ENCODE measurements at places on chromosomes 3 and 15.
A peak's percentile ranks its signal among the peaks of the same experiment; 100 is the strongest.

- no peak for DNase-seq
Observed at GRCh38 chr15:68994149-68994548, 20.3 kb upstream of the NOX5 start.

GRCh38 chr3:109897734-109898133 lies 560.4 kb upstream of the DPPA4 start:
- no peak for DNase-seq

- DNase-seq, result no peak
Observed at GRCh38 chr3:156761713-156762451, 64.3 kb upstream of the LEKR1 start.

- DNase-seq, result no peak
Observed at GRCh38 chr3:76131396-76132153, 346.2 kb upstream of the ZNF717 start.

DNA sequence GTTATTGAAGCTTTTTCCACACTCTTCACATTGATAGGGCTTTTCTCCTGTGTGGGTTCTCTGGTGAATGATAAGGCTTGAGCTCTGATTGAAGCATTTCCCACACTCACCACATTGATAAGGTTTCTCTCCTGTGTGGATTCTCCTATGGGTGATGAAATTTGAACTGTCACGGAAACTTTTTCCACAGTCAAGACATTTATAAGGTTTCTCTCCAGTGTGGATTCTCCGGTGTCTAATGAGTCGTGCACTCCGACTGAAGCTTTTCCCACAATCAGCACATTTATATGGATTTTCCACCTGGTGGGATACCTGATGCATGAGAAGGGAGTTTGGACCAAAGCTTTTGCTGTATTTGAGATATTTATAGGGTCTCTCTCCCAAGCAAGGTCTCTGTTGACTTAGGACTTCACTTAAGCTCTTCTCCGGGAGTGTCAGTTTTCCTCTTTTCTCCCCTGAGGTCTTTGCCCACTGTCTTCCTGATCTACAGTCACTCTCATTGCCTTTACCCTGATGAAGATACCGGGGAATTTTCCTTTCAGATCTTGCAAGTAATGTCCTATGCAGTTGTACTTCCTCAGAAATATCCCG lies 9.4 kb downstream of the ZSCAN29 start:
- DNase-seq, result no peak

GRCh38 chr3:193388361-193388760 lies 9.8 kb upstream of the ATP13A5 start:
- DNase-seq, result peak; percentile 77

DNA sequence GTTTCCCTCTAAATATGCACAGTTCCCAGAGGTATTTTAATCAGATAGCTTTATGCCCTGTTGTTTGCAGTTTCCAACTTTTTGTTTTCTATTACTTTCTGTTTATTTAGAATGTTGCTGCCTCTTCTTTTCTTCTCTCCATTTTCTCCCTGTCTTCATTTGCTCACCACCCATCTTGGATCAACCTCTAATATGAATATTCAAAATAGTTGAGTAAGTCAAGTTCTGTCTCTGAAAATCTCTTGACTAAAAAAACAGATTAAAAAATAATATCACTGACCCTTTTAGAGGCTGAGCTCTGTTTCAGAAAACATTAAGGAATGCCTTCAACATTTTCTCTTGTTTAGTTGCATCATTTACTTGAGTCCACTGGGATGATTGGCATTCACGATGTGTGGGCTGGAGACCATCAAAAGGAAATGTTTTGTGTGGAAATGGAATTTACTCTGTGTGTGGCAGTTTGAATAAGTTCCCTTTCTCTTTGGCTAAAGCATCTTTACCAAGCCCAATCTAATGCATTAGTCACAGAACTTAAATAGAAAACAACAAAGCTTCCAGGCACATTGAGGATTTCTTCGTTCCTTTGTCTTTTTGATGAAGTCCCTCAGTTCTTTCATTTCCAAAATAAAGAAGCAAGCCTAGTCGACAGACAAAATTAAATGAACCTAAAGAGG lies 633.9 kb upstream of the TGFBR2 start:
- DNase-seq, result no peak

GRCh38 chr3:49717959-49718857 lies 1.3 kb downstream of the AMIGO3 start:
- no peak for DNase-seq

- DNase-seq, result no peak
Observed at GRCh38 chr3:113712129-113712528, 15.7 kb upstream of the USF3 start.

- peak; percentile 79 for DNase-seq
Observed at GRCh38 chr15:27353856-27354255, 382.9 kb downstream of the GABRG3 start.

DNA sequence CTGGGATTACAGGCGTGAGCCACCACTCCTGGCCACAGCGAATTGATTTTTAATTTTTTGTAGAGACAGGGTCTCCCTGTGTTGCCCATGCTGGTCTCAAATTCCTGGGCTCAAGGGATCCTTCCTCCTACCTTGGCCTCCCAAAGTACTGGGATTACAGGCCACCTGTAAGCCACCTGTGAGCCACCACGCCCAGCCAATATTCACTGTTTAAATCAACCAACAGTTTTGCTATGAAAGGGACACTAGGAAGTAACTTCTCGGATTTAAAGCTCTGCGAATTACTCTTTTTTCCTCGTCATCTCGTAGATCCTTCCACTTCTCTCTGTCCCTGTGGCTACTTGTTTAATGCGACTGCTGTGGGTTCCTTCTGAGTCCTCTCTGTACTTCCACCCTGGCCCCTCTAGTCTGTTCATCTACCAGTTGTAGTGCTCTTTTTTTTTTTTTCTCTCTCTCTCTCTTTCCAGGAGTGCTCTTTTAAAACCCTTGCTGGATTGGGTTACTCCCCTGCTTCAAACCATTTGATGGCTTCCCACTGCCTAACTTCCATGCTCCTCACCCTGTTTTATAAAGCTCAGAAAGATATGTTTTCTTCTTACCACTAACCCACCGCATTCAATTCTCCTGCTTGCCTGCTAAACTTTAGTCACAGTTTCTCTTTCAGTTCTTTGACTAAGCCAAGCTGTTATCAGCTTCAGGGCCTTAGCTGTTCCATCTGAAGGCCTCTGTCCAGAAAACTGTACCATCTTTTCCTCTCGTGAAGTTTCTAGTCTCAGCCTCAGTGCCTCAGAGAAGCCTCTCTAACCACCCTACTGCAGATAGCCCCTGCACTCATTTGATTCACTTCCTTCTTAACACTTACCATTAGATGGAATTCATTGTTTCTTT lies 12.4 kb downstream of the RTF1 start:
- no peak for DNase-seq

DNA sequence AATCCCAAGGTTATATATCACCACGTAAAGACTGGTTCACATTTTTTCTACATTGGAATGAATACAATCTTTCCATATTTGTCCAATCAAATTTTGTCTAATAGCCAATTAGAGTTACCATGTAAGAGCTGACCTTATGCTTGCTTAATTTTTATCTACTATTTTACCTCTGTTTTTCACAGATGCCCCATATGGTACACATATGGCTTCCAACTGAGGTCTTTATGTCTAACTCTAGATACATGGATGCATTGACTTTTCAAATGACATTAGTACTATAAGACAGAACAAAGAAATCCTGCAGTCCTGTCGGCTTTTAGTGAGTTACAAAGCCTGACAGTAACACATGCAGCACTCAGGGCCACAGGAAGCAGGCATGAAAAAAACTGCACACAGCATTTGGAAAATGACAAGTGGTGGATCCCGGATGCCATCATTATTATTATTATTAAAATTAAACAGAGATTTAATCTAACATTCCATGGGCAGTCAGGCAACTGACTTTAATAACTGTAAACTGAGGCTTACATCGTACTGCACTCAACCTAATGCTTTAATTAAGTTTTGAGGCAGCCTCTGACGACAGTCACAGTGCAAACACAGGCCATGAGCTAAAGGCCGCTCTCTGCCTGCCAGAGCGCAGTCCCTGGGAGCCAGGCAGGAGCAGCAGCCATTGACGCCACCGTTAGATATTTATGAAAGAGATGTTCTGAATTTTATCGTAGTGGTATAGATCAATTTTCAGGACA lies 113.9 kb upstream of the TMCO5A start:
- DNase-seq, result no peak

DNA sequence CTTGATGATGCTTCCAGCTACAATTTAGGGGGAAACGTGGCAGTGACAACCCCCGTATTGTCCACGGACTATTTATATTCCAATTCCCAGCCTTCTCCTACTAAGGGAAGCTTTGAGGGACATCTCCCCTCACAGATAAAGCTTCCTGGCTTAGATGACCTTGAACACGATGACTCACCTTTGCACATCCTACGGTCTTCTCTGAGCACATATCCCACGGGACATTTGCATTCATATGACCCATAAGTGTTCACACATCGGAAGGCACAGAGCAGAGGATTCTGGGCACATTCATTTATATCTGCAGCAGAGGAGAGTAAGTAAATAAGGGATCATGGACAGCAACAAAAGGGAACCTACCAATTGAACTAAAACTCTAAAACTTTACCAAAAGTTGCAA lies 101.5 kb downstream of the DUT start:
- no peak for DNase-seq

- DNase-seq, result no peak
Observed at GRCh38 chr15:36967929-36968328, 132.4 kb downstream of the MEIS2 start.

GRCh38 chr3:188053036-188053340 lies 101.0 kb upstream of the LPP start:
- no peak for DNase-seq

GRCh38 chr15:33091983-33092693 lies 102.4 kb downstream of the FMN1 start:
- peak; percentile 25 for DNase-seq

DNA sequence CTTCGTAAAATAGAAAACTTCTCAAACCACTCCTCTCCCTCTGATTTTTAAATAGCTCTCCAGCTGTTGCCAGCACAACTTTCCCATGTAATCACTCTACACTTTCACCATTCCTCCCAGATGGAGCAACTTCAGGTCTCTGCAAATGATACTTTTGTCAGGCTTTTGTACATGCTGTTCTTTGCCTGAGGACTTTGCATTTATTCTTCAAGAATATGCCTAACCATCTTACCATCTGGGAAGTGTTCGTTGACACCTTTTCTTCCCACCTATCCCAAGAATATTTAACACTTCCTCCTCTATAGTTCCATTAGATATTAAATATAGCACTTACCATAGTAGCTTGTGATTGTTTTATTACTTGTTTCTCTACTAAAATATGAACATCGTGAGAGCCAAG lies 703.7 kb downstream of the CADM2 start:
- DNase-seq, result peak; percentile 0

GRCh38 chr3:68057637-68058320 lies 403.4 kb upstream of the SUCLG2 start:
- no peak for DNase-seq

- DNase-seq, result peak; percentile 55
Observed at GRCh38 chr3:130905551-130905950, 11.7 kb downstream of the ATP2C1 start.

DNA sequence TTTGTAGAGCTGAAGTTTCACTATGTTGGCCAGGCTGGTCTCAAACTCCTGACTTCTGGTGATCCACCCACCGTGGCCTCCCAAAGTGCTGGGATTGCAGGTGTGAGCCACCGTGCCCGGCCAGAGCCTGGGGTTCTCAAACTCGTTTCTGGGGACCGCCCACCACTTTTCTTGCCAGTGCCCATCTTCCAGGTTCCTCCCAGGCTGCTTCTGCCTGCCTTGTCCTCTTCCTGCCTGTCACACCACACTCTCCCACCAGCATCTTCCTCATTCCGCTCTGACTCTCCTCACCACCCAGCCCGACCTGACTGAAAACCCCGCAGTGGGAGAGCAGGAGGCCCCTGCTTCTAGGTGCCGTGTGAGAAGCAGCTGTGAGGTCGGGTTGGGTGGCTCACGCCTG lies 3.1 kb upstream of the DYNLT2B start:
- no peak for DNase-seq

- DNase-seq, result no peak
Observed at GRCh38 chr3:17626395-17626794, 116.0 kb downstream of the TBC1D5 start.

DNA sequence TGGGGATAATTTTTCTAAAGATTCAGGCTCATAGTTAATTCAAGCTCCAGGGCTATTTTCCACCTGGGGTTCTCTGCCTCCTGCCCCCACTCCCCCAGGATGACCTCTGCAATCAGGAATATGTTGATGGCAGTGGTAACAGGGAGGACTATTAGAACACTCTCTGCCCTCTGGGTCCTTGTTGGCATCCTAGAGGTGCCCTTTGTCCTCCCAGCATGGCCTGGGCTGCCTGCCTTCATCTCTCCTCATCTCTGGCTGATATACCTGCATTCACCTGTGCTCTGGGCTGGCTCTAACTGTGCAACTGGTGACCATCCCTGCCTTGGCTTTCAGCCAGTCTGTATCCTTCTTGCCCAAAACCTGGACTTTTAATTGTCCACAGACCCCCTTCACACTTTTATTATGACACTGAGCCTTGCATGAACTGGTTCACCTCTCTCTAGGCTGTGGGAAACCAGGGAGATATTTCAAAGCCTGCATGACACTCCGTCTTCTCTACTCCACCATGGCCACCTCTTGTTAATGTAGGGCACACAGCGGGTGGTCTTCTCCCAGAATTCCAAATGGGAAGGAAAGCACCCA lies 199.8 kb downstream of the THSD4 start:
- DNase-seq, result no peak

DNA sequence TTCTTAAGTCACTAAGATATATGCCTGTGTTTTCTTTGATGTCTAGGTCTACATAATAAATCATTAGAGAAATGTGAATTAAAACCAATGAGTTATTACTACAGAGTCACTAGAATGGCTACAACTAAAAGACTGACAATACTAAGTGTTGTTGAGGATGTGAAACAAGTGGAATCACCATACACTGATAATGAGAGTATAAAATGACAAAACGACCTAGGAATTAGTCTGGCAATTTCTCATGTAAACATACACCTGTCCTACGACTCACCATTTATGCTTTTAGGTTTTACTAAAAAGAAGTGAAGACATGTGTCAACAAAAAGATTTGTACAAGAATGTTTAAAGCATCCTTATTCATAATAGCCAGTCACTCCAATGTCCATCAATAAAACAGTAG lies 75.2 kb upstream of the SATB1 start:
- no peak for DNase-seq

GRCh38 chr3:58683001-58683458 lies 16.5 kb upstream of the FAM3D start:
- DNase-seq, result peak; percentile 85

DNA sequence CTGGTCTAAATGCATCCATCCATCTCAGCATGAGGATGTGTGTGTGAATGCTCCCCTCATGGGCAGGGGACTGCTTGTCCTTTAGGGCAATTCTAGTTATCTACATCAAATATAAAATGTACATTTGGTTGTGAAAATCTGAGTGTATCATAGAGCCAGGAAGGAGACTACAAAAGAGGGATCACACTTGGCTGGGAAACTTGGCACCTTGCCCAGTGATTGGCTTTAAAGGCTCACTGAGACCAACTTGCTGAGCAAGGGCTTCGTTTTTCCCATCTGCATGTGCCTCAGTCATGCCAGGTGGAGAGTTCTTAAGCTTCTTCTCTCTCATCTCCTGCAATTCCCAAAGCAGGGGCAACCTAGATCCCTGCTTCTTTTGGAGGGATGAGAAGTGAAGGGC lies 5.2 kb downstream of the CAPN3 start:
- DNase-seq, result peak; percentile 39

- no peak for DNase-seq
Observed at GRCh38 chr3:131072099-131072559, 45.5 kb downstream of the NEK11 start.

Data from NCI-H2171 treated with DMSO at 0.1 percent for 48 hours (cell line).